ENCODE measurements at places on chromosomes 16 and 17.

DNA sequence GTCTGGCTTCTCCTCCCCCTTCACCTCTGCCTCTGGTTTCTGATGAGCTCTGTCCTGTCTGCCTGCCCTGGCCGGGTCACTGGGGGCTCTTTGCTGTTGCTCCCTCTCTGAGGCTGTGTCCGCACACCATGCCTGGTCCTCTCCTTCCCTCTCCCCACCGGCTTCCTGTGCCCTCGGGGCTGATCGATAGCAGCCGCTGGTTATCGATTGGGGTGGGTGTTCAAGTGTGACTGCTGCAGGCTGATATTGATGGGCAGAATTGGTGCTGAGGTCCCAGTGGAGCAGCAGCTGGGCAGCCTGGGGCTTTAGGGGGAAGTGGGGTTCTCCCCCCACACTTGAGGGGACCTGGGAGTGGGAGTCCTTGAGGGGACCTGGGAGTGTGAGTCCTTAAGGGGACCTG is 16.4 kb downstream of the MRM1 start:
- DNase-seq: no peak

DNA sequence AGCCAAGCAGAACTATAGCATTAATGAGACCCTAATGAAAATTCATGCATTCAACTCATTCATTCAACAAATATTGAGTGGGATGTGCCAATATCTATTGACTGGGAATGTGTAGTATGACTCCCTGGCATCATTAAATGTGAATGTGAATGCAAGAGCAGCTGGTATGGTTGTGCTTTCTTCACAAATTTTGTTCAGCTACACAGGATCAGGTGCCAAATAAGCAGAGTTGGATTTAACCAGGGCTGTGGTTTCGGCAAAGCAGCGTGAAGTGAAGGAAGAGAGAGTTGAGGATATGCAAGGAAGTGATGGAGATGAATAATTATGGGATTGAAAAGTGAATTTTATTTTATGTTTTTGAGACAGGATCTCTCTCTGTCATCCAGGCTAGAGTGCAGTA is 87.1 kb upstream of the HNF1B start:
- no peak for DNase-seq

DNA sequence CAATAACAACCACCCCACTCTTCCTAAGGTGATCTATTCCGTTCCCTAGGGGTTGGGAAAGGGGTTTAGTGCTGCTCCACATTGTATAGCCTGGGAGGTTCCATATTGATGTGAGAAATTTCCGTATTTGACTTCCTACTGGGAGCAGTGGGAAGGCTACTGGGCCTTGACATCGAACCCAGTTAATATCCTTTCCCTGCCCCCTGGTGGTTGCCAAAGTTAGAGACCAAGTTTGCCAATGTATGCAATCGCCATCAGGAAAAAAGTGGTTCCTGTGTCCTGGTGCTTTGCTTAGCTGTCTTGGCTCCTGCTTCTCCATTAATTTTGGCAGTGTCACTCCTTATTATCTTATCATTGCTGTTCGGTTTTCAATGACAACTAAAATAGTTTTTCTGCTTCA is 914.9 kb downstream of the KCNJ2 start:
- no peak for DNase-seq

DNA sequence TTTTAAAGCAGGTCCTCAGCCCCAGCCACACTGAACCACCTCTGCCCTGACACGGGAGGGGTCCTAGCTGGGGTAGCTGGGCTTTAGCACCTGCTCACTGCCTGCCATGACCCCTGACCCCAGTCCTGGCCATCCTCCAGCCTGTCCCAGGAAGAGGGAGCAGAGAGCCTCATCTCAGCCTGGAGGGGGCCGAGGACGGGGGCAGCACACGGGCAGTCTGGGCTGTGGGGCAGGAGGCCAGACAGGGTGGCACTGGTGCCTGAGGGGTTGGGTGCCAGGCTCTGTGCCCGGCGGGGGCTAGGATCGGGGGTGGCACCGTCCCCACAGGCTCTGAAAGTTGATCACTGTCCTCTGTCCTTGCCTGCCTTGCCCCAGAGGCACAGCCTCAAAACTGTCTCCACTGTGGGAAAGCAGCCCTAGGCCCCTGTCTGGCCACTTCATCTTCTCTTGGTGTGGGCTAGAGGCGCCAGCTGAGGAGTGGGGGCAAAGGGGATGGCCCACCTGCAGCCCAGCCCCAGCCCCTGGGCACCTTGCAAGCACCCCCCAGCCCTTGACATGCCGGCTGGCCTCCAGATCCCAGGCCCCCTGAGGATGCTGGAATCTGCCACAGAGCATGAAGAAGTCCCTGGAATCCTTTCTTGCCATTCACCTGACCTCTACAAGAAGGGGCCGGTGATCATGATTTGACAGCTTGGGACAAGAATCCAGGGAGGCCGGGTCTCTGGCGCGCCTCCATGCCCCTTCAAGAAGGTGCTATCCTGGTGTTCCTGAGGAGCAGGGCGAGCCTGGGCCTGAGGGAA is 15.7 kb downstream of the ENDOV start:
- no peak for DNase-seq

DNA sequence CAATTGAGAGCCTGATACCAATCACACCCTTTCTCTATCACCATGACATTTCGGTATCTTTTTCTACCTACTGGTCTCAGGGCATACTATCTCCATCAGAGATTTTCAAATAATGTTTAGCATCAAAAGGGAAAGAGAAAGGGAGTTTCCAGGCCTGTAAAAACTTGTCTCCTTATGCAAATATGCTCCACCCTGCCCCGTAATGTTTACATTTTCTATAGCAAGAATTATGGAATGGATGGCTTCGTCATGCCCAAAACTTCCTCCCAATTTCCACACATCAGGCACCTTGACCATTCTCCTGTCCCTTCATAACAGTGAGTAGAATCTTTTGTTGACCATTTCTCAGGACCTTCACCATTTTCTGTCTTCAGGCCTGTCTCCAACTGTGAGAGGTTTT is 30.9 kb upstream of the HLF start:
- no peak for DNase-seq

GRCh38 chr16:30365200-30365599 is 5.1 kb downstream of the TBC1D10B start:
- DNase-seq: no peak

GRCh38 chr17:21455761-21456160 is 79.6 kb downstream of the KCNJ12 start:
- no peak for DNase-seq

DNA sequence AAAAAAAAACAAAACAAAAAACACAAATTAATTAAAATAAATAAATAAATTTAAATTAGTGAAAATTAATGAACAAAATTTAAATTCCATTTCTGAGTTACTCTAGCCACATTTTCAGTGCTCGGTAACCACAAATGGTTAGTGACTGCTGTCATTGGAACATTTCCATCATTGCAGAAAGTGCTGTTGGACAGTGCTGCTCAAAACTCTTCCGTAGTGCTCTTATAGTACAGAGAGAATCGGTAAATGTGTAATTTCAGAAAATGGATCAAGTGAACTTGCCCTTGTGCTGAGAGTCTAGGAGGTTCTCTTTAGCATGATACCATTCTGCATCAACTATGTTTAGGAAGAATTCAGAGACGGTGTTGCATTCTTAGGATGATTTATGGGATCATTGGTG is 23.7 kb downstream of the ZNRF1 start:
- no peak for DNase-seq

DNA sequence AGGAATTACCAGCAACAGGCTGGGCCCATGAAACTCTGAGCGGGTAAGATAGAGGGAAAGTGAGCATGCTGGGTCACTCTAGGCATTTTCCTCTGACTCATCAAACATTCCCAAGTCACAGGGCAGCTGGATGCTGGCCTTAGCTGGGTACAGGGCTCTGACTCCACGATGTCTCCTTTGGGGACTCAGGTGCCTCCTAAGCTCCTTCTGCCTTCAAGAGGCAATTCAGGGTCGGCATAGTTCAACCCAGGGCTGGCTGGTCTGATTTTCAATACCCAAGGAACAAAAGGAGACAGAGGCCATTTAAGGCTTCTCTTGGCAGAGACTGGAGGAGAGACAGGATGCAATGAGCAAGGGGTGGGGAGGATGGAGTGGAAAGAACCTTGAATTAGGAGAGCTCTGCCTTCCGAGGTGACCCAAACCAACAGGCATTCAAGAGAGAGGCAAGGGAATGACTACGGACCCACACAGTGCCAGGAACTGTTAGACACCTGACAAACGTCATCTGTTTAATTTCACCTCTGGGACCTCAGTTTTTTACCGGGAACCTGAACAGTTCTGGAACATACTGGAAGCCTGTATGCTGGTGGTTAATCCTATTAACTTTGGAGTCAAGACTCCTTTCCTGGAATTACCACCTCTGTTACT is 910 bp downstream of the WBP2 start:
- no peak for DNase-seq

DNA sequence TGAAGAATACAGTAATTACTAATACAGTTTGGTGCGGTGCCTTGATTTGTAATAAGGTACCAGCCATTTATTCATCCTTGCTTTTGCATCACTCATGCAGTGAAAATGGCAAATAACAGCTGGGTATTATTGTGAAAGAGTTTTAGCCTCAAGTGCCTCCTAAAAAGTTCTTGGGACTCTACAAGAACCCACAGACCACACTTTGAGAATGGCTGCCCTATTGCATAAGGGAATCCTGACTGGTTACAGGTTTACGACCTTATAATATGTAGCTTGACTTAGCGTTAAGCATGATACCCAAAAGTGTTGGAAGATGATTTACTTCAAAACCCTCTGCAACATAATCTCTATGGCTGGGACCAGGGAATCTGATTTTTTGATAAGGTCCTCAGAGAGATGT is 4.2 kb downstream of the MYH13 start:
- no peak for DNase-seq

GRCh38 chr17:17354560-17355349 is 51.6 kb downstream of the NT5M start:
- peak; percentile 83 for DNase-seq

GRCh38 chr16:15536843-15537242 is 102.5 kb downstream of the BMERB1 start:
- DNase-seq: no peak
